ENCODE measurements at places on chromosomes 2 and 18.

GRCh38 chr2:22893761-22894517 lies 491.0 kb upstream of the KLHL29 start:
- DNase-seq: no peak

GRCh38 chr18:48238636-48239035 lies 170.5 kb downstream of the ZBTB7C start:
- DNase-seq: no peak

DNA sequence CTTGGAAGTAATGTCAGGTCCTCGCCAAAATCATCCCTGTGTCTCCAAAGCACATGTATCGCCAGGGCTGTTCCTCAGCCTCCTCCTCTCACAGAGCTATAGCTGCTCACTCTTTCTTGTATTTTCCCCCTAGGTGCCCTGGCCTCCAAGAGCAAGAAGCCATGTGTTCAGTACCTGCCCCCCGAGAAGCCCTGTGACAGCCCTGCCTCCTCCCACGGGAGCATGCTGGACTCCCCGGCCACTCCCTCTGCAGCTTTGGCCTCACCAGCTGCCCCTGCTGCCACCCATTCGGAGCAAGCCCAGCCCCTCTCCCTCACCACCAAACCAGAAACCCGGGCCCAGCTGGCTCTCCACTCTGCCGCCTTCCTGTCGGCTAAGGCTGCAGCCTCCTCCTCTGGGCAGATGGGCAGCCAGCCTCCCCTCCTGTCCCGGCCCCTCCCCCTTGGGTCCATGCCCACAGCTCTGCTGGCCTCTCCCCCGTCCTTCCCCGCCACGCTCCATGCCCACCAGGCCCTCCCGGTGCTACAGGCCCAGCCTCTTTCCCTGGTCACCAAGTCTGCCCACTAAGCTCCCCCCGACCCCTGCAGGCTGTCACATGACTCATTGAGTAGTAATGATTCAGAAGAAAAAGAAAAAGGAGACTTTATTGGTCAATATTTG lies 18.8 kb downstream of the TGOLN2 start:
- no peak for DNase-seq

- DNase-seq: no peak
Observed at GRCh38 chr2:16311521-16312440, 353.9 kb downstream of the CYRIA start.

- no peak for DNase-seq
Observed at GRCh38 chr2:146602383-146602782, 1242.4 kb upstream of the ACVR2A start.

DNA sequence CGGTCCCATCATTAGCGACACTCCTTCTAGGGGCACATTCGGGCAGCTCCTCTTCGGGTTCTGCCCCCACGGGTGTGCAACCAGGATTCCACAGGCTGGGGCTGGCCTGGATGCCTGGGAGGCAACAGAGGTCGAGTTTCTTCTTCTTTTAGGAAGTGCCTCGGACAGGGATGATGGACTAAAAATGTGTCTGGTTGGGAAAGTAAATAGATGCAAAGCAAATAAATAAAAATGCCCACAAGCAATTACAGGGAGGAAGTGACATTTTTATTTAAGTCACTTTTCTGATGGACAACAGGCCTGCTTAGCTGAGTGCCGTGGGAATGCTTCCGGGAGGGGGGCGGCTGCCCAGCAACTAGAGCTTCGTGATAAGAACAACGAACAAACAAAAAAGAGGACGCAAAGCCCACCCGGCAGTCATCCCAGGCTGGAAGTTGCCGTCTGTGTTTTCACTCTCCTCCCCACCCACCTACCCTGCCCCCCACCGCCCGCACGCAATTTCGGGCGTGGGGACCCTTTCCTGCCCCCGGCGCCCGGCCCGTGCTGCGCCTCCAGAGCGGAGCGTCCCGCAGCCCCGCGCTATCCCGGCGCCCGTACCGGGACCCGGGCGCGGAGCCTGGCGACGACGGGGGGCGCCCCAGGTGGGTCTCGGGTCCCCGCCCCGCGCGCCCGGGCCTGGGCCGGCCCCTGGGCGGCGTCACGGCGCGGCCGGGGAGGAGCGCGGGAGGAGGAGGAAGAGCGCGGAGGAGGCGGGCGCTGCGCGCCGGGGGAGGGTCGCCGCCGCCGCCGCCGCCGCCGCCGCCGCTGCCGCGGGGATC lies 412 bp upstream of the NCK2 start:
- DNase-seq: no peak

DNA sequence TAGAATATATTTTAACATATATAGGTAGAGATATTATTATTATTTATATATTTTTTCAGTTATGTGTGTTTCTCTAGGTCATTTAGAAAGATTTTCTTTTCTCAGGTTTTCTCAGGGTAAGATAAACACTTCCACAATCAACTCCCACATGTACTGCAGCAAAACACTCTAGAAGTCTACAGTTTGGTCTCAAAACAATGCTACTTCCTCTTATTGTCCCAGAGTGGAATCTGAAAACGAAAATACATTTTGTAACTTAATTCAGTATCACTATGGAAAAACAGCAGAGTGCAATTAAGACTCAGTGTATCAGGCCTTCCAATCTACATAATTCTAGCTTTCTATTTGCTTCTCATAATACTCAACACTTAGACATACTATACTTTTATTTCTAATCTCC lies 190.1 kb upstream of the SLC35G4 start:
- DNase-seq: no peak

DNA sequence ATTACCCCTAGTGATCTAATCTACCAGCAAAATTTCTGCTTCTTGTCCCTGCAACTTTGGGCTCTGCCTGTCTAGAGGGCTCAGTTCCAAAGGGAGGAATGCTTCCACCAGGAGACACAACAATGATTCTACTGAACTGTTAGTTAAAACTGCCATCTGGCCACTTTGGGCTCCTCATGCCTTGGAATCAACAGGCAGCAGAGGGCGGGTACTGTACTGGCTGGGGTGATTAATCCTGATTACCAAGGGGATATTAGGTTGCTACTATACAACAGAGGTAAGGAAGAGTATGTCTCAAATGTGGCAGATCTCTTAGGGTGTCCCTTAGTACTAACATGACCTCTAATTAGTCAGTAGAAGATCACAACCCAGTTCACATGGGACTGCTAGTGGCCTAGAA lies 21.4 kb downstream of the HADHA start:
- no peak for DNase-seq

GRCh38 chr2:202135091-202135874 lies 62.2 kb downstream of the KIAA2012 start:
- no peak for DNase-seq

DNA sequence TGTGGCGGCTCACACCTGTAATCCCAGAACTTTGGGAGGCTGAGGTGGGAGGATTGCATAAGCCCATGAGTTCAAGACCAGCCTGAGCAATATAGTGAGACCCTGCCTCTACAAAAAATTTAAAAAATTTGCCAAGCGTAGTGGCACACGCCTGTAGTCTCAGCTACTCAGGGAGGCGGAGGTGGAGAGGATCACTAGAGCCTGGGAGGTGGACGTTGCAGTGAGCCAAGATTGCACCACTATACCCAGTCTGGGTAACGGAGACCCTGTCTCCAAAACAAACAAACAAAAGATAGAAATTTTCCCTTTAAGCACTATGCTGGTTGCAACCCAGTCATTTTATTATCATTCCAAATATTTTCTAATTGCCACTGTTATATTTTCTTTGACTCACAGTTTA lies 32.3 kb downstream of the NPHP1 start:
- DNase-seq: no peak

DNA sequence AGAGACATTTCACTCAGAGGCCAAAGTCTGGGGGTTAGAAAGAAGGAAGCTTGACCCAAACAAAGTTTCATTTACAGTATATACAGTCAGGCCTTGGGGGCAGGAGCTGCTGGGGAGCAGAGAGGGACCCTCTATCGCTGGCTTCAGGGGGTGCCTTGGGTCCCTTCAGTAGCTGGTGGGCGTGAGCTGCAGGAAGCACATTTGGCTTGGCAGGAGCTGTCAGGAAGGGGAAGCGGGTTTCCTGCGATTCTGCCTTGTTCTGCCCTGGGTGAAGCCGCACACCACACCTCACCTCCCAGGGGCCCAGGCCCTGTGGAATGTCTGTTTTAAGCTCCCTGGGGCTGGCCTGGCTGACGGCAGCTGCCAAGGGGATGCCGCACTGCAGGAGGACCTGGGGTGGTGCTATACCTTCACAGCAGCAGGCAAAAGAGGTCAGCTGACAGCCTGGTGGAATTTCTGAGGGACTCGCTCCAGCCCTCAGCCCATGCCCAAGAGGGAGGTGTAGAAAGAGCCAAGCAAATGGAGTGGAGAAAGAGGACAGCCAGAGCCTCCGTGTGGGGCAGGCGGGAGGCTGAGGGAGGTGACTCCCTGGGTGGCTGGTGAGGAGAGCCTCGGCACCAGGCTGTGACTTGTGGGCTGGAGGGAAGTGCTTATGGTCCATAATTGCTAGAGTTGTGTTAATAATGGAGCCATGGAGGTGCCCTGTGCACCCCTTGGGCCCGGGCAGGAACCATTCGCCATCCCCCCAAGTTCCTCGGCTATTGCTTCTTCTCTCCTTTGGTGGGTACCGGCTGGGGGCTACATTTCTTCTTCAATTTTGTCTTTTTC lies 43.9 kb downstream of the PSD4 start:
- peak; percentile 9 for DNase-seq

Data from glomerular endothelial cell (primary cell).